WTC11 (cell line): ENCODE measurements at places on chromosomes 5 and 9.

DNA sequence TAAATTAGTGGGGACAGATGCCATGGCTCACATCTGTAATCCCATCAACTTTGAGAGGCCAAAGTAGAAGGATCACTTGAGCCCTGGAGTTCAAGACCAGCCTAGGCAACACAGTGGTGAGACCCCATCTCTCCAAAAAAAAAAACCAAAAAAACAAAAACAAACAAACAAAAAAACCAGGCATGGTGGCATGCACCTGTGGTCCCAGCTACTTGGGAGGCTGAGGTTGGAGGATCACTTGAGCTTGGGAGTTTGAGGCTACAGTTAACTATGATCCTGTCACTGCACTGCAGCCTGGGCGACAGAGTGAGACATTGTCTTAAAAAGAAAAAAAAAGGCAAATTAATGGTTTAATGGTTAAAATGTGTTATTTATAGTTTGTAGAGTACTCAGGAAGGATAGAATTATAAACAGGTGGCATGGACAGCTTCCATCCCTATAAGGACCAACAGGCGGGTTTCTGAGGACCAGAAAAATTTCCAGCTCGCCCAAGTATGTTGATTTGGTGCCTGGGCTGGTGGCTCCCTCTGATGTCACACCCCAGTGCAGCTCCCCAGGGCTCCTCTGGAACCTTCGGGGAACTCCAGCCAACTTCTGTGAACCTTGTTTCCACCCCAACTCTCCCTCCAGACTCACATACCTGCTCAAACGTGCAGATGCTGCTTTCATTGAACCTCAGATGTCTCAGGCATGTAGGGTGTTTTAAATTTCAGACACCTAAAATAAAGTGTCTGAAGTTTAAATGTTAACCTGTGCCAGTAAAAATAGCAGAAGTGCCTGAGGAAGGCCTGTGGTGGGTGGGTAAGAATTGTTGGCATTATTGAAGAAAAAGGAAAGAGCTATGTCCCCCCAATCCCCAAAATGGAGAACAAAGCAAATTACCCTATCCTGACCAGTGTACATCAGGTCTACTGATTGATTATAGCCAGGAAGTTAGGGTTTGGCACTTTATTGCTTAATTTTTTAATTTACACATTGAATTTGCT is 69.0 kb downstream of the TRIO start:
- DNase-seq = no peak

DNA sequence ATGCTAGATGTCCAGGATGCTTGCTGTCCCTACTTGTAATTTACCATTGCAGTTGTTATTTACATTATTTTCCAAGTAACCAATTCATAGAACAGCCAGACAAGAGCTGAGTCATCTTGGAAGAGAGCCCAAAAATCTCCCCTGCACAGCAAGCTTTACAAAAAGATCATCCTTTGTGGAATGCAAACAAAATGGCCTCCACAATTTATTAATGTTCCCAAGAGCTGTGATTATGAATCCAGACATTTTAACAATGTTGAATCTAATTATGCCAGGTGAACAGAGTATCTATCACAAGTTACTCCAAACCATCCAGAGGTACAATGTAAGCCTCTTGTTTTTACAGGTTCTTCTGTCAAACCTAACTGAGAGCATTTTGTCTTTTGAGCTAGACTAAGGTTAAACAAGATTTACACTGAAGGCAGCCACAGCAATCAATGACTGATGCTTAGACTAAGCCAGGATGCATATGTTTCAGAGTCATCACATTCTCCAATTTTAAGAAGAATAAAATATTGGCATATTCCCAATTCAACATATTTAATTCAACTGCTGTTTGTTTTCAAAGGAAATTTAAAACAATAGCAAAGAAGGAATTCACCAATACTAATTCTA is 95.3 kb upstream of the SLC12A2 start:
- no peak for DNase-seq

DNA sequence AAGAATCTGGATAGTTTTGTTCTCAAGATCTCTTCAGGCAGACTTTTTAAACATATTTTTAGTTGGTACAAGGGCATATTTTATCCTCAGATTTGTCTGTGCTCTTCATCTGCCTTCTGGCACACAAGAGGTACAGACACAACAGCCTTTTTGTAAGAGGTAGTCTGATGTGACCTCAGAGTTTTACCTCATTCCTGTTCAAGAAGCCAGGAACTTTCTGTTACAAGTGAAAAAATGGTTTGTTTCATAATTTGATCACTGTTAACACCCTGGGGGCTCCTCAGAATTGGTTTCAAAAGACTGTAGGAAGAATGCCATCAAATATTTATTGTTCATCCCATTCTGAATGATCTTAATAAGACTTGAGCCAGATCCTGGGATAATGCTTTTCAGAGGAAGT is 136.7 kb downstream of the PRKACG start:
- DNase-seq = no peak

DNA sequence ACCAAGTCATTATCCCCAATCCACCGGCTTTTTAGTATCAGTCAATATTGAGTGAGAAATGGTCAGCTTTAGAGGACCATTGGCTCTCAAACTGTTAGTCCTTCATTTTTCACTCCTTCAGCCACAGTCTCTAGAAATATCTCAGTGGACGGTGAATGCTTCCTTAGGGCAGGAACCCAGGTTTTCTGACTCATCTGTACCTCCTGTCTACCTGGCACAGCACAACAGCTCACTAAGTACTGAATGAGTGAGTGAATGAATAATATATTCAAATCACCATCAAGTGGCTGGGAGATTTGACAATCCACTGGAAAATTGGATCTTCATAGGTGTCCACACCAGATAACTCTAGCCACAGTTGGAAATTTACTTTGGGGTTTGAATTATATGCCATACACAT is 609.5 kb upstream of the CLINT1 start:
- no peak for DNase-seq

GRCh38 chr5:58318468-58318867 is 141.4 kb downstream of the PLK2 start:
- DNase-seq = no peak

DNA sequence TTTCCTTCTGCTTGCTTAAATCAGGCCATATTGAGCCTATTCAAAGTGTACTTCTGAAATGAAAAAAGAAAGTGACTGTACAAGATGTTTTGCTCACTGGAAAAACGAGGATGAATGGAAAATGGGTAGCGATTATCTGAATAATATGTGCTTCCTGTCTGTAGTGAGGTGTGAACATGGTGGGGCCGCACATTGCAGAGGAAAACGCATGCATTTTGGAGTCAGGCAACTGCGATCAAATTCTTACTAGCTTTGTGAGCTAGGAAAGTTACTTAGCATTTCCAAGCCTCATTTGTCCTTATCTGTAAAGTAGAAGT is 73.0 kb upstream of the PRSS3 start:
- DNase-seq = no peak

DNA sequence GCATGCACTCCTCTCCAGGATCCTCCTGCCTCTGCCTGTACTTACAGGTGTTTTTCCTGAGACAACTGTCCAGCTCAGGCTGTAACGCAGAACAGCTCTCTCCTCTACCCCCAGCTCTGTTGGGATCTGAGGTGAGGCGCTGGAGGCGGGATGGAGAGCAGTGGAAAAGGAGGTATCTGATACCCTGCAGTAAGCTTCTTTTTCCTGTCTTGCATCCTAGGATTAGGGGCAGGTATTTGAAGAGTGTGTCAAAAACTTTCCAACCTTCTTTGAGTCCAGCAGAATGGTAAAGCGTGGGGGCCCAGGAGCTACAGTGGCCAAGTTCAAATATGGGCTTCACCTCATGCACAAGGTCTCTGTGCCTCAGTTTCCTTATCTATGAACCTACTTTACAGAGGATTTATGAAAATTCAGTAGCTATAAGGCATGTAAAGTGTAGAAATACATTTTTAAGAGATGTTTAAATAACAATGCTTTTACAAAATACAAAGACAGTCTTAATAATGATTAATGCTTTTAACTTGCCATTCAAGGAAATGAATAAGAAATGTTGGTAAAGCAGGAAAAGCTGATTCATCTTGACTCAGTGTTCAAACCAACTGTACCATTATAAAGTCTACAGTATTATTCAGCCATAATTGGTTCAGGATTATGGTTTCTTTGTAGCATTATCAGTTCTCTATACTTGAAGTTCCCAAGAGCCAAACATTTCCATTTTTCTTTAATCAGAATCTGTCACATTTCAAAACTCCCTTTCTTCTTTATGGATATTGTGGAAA is 26.1 kb downstream of the MAP1B start:
- DNase-seq = no peak

GRCh38 chr5:11261241-11261640 is 500.2 kb upstream of the DAP start:
- no peak for DNase-seq

DNA sequence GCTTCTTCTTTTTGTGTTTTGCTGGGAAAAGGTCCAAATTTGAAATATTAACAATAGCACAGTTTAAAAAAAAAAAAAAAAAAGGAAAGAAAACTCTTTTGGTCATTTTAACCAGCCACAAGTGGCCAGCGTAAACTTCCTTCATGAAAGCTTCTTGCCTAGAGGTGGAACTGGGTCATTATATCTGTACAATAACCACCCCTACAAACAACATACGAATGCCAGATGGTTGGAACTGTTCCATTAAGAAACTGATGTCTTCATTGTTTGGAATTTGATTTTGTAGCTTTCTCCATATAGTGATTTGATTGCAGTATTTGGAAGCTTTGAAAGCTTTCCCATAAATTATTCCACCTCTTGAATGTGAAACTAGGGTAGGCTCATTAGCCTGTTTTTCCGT is 18.3 kb upstream of the LPAR1 start:
- DNase-seq = no peak

DNA sequence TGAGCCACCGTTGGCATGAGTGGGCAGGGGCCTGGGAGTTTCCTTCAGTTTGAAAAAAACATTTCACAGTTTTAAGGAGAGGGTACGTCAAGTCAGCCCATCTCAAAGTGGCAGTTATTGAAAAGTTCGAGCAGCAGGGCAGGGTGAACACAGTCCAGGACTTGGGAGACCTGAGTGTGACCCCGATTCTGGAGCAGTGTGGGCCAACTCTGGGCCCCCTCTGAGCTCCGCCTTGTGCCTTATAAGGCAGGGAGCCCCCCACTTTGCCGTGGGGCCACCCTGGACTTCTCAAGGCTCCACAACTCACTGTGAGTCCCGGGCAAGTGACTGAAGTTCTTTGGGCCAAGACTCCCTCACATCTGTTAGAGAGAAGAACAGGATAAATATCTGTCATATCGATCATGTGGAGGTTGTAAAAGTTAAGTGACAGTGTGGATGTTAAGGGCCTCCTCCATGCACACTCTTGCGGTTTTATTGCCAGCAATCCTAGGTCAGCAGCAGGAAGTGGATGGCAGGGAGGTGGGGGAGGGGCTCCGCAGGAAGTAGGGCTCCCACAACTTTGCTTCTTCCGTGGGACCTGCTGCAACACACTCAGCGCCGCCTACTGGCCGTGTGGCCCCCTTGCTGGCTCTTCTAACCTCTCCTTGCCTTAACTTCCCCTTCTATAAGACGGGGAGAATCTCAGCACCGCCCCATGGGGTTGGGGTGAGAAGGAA is 38.4 kb downstream of the HRH2 start:
- DNase-seq = peak; percentile 84

- DNase-seq = no peak
Observed at GRCh38 chr9:91001146-91001611, 199.6 kb downstream of the SYK start.

- DNase-seq = peak; percentile 17
Observed at GRCh38 chr5:108278285-108279240, 103.3 kb downstream of the FBXL17 start.

DNA sequence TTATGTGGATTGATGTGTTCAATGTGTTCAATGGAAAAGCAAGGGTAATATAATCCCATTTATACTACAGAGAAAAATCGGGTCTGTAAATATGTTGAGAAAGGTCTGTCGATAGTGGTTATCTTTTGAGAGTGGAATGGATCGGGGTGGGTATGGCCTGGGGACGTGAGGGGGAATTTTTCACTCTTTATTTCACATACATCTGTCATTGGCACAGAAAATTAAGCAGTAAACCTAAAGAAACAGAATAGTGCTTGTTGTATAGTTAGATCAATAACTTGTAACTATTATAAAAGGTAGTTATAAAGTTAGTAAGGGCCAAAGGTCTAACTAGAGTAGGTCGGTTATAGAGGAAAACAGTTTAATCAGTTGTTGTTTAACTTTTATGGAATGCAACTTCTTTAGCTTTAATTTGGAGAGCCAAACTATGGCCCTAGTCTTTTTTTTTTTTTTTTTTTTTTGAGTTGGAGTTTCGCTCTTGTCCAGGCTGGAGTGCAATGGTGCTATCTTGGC is 66.1 kb upstream of the ABL1 start:
- no peak for DNase-seq

DNA sequence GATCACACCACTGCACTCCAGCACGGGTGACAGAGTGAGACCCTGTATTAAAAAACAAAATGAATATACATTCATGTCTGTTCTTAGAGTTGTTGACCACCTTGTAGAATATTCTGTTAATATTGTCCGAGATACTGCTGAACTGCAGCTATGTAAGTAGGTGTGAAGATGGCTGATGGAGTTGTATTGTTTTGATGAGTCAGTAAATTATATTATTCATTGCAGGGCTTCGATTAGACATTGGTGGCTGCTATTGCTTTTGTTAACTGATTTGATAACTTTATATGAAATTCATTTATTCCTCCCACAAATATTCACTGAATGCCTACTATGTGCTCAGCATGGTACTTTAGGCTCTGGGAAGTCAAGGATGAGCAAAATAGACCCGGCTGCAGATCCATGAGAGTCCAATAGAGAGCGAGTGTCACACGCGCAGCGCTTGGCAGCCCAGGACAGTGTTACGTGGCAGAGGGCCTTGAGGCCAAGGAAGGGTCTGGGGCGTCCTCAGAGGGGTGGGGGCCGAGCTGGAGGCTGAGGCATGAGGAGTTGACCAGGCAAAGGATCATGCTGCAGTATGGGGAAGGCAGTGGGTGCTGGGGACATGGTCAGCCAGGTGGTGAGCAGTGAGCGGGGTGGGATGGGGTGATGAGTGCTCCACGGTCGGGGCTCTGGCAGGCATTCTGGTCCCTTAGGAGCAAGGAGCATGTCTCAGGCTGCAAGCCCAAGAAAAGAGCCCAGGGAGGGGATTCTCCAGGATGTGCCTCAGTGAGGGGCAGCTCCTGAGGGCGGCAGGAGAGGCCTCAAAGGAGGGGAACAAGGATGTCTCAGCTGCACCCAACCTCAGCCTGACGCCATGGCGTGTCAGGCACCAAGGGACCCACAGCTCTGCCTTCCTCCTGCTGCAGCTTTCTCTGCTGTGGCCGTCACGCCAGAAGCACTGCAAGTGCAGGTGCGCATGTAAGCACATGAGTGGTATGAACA is 243.5 kb downstream of the GADD45G start:
- DNase-seq = no peak

- no peak for DNase-seq
Observed at GRCh38 chr9:18074041-18074440, 399.9 kb upstream of the ADAMTSL1 start.

GRCh38 chr5:104363567-104363966 is 801.0 kb upstream of the NUDT12 start:
- no peak for DNase-seq
